T-cell (primary cell): ENCODE measurements at places on chromosomes 1 and 21. TPM values are rescaled to one million over a fixed set of nuclear protein-coding genes. Genes with fewer than 3 reads are reported as not detected.

Gene CD58
- 20.5 TPM for total RNA-seq

Gene TFF3
- 1.3 TPM for total RNA-seq

Gene RGS7
- total RNA-seq = not detected

Gene OLFML2B
- total RNA-seq = not detected

Gene LCE1F
- not detected for total RNA-seq

Gene TMPRSS2
- total RNA-seq = 0.73 TPM

Gene TDRD10
- total RNA-seq = not detected

Gene NT5C1A
- total RNA-seq = 0.54 TPM

Gene SYPL2
- total RNA-seq = 0.09 TPM

Gene FAM151A
- not detected for total RNA-seq

Gene TMPRSS15
- not detected for total RNA-seq

Gene EMC1
- 31.5 TPM for total RNA-seq

Gene FCRL2
- 1.2 TPM for total RNA-seq
